ENCODE measurements at places on chromosomes 2 and 18.

DNA sequence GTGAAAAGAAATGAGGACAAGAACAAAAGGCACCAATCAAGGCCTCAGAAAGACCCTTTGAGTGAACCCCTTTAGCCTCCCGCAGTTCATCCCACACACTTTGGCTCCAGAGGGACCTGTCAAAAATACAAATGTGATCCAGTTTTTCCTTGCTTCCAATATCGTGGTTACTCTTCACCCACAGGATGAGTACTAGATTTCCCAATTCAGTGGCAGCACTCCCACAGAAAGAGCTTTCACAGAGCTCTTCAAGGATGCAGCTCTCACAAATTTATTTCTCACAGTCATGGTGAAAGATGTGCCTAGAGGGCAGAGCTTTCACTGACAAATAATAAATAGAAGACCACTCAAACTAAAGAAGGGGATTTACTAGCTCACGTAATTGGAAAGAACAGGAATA lies 3.0 kb upstream of the GFPT1 start:
- DNase-seq, result no peak

DNA sequence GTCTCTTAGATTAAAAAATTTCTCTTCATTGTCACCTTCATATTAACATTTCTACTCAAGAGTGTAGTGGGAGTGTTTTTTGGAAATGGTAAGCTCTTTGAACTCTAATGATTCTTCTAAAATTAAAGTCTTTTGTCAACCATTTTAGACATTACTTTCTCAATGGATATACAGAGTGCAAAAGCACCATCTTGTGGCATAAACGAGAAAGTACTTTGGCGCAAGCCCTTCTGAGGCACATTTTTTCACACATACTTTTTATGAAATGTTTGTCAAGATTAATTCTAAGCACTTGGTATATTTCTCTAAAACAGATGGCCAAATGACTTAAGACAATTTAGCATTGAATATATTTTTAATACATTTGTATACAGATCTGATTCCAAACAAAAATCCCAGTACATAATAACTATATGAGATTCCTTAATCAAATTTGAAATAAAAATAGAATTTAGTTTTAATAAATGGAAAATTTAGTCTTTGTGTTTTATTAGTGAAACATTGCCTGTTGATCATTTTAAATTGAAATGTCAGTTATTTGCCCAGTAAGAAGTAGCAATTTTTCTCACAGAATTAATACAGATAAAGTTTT lies 63.3 kb upstream of the GALNT5 start:
- DNase-seq, result no peak

- DNase-seq, result no peak
Observed at GRCh38 chr2:54555318-54555837, 99.3 kb downstream of the SPTBN1 start.

DNA sequence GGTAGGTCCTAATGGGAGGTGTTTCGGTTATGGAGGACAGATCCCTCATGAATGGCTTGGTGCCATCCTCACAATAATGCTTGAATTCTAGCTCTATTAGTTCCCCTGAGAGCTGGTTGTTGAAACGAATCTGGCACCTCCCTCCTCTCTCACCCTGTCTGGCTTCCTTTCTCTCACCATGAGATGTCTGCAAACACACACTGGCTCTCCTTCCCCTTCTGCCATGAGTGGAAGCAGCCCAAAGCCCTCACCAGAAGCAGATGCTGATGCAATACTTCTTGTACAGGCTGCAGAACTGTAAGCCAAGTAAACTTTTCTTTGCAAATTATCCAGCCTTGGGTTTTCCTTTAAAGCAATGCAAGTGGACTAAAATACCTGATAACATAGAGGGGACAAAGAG lies 86.6 kb downstream of the RND3 start:
- no peak for DNase-seq

DNA sequence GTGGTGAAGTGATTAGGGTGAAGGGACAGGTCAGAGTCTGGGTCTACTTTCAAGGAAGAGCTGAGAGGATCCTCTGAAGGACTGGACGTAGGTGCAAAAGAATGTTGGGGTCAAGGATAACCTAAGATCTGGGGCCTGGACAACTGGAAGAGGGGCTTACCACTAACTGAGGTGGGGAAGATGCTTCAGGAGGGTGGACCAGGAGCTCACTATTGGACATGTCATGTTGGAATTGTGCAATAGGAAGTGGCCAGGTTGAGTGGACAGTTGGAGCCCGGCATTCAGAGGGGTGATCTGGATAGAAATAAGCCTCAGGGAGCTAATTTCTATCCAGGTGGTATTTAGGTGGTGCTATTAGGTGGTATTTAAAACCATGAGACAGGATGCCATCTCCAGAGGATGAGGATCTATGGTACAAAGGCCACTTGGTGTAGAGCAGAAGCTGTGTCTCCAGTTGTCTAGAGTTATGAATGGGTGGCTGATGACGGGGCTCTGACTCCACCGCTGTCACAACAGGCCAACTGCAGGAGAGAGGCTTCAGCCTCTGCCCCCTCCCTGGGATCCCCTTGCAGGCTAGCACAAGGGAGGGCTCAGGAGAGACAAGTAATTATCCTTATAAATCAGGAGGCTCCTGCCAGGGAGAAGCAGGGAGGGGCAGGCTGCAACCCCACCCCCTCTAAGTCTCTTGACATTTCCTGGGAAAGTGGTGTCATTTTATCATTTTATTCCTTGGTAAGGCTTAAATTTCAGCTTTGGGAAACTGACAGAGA lies 158.0 kb downstream of the SMAD7 start:
- no peak for DNase-seq

Data from activated CD4-positive, CD25-positive, alpha-beta regulatory T cell (primary cell).